ENCODE measurements at places on chromosomes 7 and 10. TPM values are rescaled to one million over a fixed set of nuclear protein-coding genes. Genes with fewer than 3 reads are reported as not detected.

The NXPH1 gene
- total RNA-seq: not detected

DNA sequence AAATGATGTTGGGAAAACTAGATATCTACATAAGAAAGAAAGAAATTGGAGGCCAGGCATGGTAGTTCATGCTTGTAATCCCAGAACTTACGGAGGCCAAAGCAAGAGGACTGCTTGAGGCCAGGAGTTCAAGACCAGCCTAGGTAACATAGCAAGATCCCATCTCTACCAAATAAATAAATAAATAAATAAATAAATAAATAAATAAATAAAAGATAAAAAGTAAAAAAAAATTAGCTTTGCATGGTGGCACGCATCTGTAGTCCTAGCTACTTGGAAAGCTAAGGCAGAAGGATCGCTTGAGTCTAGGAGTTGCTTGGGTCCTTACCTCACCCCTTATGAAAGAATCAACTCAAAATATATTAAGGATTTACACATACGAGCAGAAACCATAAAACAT, 193.5 kb upstream of the NOBOX start:
- no peak for DNase-seq

GRCh38 chr10:1147810-1148209, 91.6 kb downstream of the WDR37 start:
- no peak for DNase-seq

The LEP gene
- not detected for total RNA-seq

The MAGI2 gene
- total RNA-seq: 2.9 TPM

DNA sequence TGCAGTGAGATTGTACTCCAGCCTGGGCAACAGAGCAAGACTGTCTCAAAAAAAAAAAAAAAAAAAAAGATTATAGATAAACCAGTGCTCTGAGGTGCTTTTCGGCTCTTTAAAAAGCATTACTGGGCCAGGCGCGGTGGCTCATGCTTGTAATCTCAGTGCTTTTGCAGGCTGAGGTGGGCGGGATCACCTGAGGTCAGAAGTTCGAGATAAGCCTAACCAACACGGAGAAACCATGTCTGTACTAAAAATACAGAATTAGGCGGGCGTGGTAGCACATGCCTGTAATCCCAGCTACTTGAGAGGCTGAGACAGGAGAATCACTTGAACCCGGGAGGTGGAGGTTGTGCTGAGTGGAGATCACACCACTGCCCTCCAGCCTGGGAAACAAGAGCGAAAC, 6.6 kb upstream of the HNRNPF start:
- DNase-seq: no peak

The C10orf88 gene
- 11.0 TPM for total RNA-seq

The INHBA gene
- total RNA-seq: 2.1 TPM

The NOM1 gene
- 20.1 TPM for total RNA-seq

DNA sequence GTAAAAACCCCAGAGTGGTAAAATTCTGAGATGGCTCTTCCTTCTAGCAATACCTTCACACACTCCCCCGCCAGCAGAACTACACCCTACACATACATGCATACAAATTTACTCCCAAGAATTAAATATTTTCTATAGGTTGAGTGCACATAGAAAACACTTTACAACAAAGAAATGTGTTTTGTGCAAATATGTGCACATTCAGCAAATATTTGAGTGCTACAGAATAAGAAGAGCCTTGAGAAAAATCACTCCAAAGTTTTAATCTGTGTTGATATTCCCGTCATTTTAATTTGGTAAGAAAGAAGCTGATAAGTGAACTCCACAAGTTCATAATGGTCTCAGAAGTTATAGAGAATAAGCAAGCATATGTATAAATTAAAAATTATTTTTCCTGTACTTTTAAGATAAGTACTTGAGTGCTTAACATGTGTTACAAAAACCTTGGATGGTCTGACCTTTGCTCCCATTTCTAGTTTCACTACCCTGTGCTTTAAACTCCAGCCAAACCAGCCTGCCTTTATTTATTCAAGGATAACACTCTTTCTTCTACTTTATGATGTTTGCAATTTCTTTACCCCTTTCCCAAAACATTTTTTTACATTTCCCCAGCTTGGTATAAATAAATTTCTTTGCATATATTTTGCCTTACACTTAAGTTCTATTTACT, 733.5 kb upstream of the LRRTM3 start:
- no peak for DNase-seq

The PRKCQ gene
- total RNA-seq: 23.9 TPM

The AGAP6 gene
- total RNA-seq: 1.0 TPM

The LRIT1 gene
- not detected for total RNA-seq

- DNase-seq: no peak
Measured at GRCh38 chr10:58174831-58175230, 92.9 kb downstream of the IPMK start.

The ZNF92 gene
- total RNA-seq: 8.9 TPM

The SRGN gene
- 53.7 TPM for total RNA-seq

- DNase-seq: no peak
Measured at GRCh38 chr10:122587098-122587760, 26.7 kb downstream of the DMBT1 start.

GRCh38 chr7:115822801-115823200, 207.8 kb downstream of the TFEC start:
- no peak for DNase-seq

The SAMD9L gene
- 15.6 TPM for total RNA-seq

Measured in renal cortical epithelial cell (primary cell).